Omental fat pad (tissue), 4 donors: ENCODE measurements at places on chromosomes 3 and 15. TPM values are rescaled to one million over a fixed set of nuclear protein-coding genes. Genes with fewer than 3 reads are reported as not detected.

- no peak for DNase-seq
Observed at GRCh38 chr3:188179006-188179966, 25.3 kb downstream of the LPP start.

- DNase-seq: no peak
Observed at GRCh38 chr15:34365836-34366235, 1.2 kb downstream of the LPCAT4 start.

DNA sequence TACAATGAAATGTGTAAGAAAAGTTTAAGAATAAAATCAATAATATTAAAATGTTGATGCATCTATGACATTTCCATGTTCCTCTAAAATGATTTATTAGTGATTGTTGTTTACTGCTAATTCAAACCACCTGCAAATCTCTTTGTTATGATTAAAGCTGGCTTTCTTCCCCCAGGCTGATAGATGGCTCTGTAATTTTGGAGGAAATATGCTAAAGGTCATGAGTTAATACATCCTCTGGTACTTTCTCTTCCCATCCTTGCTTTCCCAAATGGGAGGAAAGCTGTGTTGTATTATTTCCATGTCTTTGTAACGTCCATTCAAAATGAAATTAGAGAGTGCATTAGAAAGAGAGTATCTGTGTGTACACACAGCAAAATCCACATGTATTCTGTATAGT, 139.5 kb upstream of the TMCO5A start:
- DNase-seq: no peak

DNA sequence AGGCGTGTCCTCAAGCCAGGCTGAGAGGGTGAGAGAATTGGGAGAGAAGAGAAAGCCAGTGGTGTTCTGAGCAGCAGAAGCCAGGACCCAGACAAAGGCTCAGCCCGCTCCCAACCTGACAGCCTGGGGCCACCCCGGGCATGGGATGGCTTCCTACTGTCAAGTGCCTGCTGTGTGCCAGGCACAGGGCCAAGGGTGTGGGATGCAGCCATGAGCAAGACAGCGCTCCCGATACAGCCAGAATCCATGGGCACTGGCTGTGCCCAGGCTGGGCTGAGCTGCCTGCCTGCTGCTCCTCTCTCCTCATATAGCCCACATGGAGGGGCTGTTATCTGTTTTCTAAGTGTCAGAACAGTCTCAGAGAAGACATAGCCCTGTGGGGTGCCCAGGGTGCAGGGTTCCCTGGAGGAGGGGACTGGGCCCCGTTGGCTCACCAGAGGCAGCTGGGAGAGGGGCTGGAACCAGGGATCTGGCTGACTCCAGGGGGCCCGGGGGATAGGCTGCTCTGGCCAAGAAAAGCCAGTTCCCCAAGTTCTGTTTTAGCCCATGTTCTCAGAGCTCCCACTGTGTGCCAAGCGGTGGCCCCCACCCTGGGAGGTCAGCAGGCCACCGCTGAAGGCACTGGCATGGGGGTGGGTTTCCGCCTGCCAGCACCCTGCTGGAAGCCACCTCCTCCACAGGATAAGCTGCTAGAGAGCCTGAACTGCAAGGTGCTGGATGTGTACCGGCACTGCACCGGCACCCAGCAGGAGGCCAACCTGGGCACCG, 39.0 kb downstream of the CFAP100 start:
- no peak for DNase-seq

GMNC gene
- total RNA-seq: not detected

TMEM212 gene
- total RNA-seq: not detected

SLC38A3 gene
- 1.5 TPM for total RNA-seq
